ENCODE measurements at places on chromosomes 6 and 20. TPM values are rescaled to one million over a fixed set of nuclear protein-coding genes. Genes with fewer than 3 reads are reported as not detected.

PAK1IP1 gene
- 17.7 TPM for total RNA-seq

MEP1A gene
- total RNA-seq = not detected

DNAH8 gene
- 0.36 TPM for total RNA-seq

SSTR4 gene
- not detected for total RNA-seq

TRIM10 gene
- not detected for total RNA-seq

PRICKLE4 gene
- not detected for total RNA-seq

MACROD2 gene
- total RNA-seq = 4.0 TPM

CSNK2A1 gene
- 82.9 TPM for total RNA-seq

MRPL18 gene
- total RNA-seq = 53.9 TPM

BNIP5 gene
- not detected for total RNA-seq

THBD gene
- 0.36 TPM for total RNA-seq

SNAP25 gene
- total RNA-seq = 1.8 TPM

SPATA25 gene
- 1.2 TPM for total RNA-seq

LGSN gene
- total RNA-seq = not detected

CALHM4 gene
- not detected for total RNA-seq

GRCh38 chr20:14232650-14233049, 104.8 kb downstream of the FLRT3 start:
- H3K27me3 ChIP-seq = no peaks in the 10 kb centered on the region
- DNase-seq = no peak
- no peaks in the 10 kb centered on the region for H3K4me1 ChIP-seq
- no peaks in the 10 kb centered on the region for H3K36me3 ChIP-seq

DNA sequence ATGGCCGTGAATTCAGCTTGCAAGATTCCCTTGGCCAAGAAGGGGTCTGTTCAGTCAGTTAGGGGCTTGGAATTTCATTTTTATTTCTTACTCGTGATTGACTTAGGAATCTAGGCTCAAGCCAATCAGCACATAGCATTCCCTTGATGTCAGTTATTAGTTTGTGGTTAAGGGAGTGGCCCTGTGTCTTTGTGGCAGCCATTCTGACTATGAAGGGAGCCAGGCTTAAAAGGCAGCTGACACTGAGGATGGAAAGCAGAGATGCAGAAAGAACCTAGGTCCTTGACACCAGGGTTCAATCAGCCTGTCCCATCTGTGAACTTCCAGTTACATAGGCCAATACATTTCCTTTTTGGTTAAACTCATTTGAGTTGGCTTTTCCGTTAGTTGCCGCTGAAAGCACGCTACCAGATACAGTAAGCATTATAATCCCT, 48.1 kb downstream of the MCUR1 start:
- H3K4me1 ChIP-seq = peaks cover 36% of the 10 kb centered on the region
- H3K36me3 ChIP-seq = no peaks in the 10 kb centered on the region
- no peak overlapping the region for H3K4me3 ChIP-seq
- H3K27ac ChIP-seq = peak overlapping the region; percentile 46
- peak; percentile 93 for DNase-seq

DNA sequence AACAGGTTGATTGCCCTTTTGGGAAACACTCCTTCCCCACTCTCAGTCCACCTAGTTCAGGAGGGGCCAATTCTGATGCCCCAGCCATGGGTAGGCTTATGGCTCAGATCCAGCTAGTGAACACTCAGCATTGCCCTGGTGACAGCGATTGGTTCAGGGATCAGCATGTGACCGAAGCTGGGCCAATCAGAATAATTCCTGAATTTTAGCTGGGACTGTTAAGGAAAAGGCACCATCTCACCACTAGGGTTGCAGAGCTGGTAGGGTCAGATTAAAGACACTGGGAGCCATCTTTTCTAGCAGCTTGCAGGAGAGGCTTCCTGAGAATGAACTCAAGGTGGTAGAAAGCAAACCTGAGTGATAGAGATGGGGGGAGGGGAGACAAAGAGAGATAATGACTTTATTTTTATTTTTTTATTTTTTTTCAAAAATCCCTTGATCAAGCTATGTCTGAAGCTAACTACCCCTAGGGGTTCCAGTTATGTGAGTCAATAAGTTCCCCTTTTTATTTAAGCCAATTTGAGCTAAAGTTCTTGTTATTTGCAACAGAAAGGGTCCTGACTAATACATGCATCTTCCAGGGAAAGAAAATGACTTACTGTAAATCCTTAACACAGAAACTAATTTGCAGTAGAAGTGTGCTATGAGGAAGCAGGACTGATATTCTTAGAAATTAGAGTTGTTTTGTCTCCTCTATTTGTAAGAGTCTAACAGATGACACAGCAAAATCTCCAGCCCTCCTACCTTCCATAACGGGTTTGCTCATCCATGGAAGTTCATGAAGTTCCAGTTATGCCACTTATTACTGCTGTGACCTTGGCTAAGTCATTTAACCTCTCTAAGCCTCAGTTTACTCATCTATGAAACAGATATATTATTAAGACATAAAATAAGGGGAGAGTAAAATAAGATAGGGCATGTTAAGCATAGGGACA, 44.7 kb downstream of the EYA2 start:
- H3K36me3 ChIP-seq = no peaks in the 10 kb centered on the region
- H3K4me3 ChIP-seq = no peak overlapping the region
- H3K4me1 ChIP-seq = no peaks in the 10 kb centered on the region
- no peaks in the 10 kb centered on the region for H3K27me3 ChIP-seq

DNA sequence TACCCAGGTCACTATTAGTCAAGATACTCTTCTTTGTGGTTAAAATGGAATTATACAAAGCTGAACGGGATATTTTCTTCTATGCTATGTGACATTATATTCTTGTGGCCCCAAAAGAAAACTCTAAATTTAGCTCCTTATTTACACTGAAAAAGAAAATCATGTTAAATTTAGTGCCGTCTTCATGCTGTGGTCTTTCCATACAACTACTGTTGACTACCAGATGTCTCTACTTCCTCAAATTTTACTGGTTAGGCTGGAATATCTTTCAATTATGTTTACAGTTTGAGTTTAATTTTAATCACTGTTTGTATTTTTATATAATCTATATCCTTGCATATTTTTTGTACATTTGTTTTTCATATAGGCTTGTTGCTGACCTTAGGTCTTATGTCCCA, 95.6 kb upstream of the FOXO3 start:
- DNase-seq = no peak
- no peaks in the 10 kb centered on the region for H3K27me3 ChIP-seq
- no peak overlapping the region for H3K4me3 ChIP-seq

- H3K4me3 ChIP-seq = no peak overlapping the region
- no peaks in the 10 kb centered on the region for H3K4me1 ChIP-seq
- peak; percentile 73 for DNase-seq
- H3K27me3 ChIP-seq = no peaks in the 10 kb centered on the region
These were observed 306.2 kb downstream of the TAF4 start for GRCh38 chr20:61759286-61760065.

DNA sequence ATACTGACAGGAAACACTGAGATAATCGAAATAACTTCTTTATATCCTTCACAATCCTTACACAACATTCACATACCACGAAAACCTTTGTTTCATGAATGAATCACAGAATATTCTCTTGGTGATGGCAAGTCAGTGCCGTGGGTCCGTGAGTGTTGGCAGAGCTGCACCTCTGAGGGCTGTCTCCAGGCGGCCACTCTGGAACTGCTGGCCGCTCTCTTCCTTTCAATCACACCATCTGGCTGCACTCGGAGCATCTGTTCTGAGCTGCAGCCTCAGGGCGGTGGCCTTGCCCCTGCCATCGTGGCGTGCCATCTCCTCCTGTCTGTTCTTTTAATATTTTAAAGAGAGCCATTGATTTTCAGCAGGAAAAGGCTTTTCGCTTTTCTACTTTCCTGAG, 129.4 kb upstream of the AFDN start:
- no peak for DNase-seq
- H3K4me3 ChIP-seq = no peak overlapping the region
- H3K36me3 ChIP-seq = no peaks in the 10 kb centered on the region
- H3K27me3 ChIP-seq = no peaks in the 10 kb centered on the region

DNA sequence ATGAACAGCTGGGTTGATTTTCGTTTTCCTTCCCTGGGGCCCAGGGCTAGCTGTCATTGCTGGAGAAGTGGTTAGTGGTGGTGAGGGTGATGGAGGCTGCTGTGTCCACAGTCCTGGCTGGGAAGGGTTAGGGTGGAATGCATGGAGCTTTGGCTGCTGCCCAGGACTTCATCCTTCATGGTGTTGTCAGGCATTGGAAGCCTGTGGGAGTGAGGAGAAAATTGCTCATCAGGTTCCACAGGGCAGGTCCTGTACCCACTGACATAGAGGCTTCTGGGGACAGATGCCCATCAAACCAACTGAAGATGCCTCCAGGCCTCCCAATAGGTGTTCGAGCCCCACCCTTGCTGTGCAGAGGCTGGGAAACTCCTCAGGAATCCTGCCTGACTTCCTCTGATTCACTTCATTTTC, 262.4 kb upstream of the SUPT3H start:
- H3K27ac ChIP-seq = no peak overlapping the region
- DNase-seq = no peak
- no peaks in the 10 kb centered on the region for H3K27me3 ChIP-seq
- peaks cover 14% of the 10 kb centered on the region for H3K4me1 ChIP-seq
- H3K4me3 ChIP-seq = no peak overlapping the region

- H3K4me3 ChIP-seq = no peak overlapping the region
- no peak for DNase-seq
- no peaks in the 10 kb centered on the region for H3K4me1 ChIP-seq
- no peak overlapping the region for H3K27ac ChIP-seq
These were observed 356.9 kb downstream of the CDKAL1 start for GRCh38 chr6:20891161-20891560.

GRCh38 chr20:36582322-36582721, 8.9 kb downstream of the TGIF2 start:
- peaks cover 9% of the 10 kb centered on the region for H3K36me3 ChIP-seq
- no peak overlapping the region for H3K27ac ChIP-seq
- no peak for DNase-seq
- no peaks in the 10 kb centered on the region for H3K27me3 ChIP-seq
- H3K4me1 ChIP-seq = peaks cover 11% of the 10 kb centered on the region

GRCh38 chr6:46186583-46186982, 15.8 kb upstream of the ENPP5 start:
- no peak overlapping the region for H3K27ac ChIP-seq
- peaks cover 6% of the 10 kb centered on the region for H3K27me3 ChIP-seq
- H3K4me3 ChIP-seq = no peak overlapping the region

GRCh38 chr20:29744071-29744470, 1513.4 kb upstream of the DEFB115 start:
- H3K4me1 ChIP-seq = no peaks in the 10 kb centered on the region
- H3K4me3 ChIP-seq = no peak overlapping the region
- no peak overlapping the region for H3K27ac ChIP-seq
- DNase-seq = no peak
- H3K36me3 ChIP-seq = no peaks in the 10 kb centered on the region
- H3K27me3 ChIP-seq = no peaks in the 10 kb centered on the region

DNA sequence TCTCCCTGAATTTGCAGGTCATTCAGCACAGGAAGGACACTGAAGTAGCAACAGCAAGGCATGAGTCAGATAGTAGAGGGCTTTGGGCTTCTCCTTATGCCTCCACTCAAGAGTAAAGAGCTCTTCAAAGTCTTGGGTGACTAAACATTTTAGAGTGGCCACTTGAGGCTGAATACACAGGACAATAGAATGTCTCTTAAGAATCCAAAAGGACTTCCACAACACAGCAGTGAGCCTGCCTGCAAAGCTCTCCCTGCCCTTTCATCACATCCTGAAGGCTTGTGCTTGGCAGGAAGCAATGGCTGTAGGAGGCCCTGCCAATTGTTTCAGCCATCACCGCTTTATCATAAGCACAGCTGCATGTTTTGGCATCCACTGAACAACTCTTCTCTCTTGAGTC, 36.8 kb downstream of the FOXQ1 start:
- no peak overlapping the region for H3K27ac ChIP-seq
- no peak overlapping the region for H3K4me3 ChIP-seq
- no peaks in the 10 kb centered on the region for H3K27me3 ChIP-seq
- no peak for DNase-seq
- no peaks in the 10 kb centered on the region for H3K4me1 ChIP-seq

DNA sequence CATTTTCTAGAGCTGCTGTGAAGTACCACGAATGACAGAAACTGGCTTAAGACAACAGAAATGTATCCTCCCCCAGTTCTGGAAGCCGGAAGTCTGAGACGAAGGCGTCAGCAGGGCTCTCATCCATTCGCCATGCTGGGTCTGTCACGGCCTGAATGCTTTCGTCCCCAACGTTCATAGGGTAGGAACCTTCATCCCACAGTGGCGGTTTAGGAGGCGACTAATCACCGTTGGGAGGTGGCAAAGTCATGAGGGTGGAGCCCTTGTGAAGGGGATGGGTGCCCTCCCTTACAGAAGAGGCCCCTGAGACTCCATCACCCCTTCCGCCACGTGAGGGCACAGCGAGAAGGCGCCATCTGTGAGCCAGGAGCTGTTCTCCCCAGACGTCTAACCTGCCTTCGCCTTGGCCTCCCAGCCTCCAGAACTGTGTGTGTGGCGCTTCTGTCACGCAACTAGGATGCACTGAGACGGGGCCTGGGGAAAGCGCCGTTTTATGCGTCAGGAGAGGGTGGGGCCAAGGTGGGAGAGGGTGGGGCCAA, 250.3 kb downstream of the TTLL2 start:
- H3K27me3 ChIP-seq = no peaks in the 10 kb centered on the region
- no peaks in the 10 kb centered on the region for H3K4me1 ChIP-seq
- no peaks in the 10 kb centered on the region for H3K36me3 ChIP-seq
- H3K4me3 ChIP-seq = no peak overlapping the region
- H3K27ac ChIP-seq = no peak overlapping the region

DNA sequence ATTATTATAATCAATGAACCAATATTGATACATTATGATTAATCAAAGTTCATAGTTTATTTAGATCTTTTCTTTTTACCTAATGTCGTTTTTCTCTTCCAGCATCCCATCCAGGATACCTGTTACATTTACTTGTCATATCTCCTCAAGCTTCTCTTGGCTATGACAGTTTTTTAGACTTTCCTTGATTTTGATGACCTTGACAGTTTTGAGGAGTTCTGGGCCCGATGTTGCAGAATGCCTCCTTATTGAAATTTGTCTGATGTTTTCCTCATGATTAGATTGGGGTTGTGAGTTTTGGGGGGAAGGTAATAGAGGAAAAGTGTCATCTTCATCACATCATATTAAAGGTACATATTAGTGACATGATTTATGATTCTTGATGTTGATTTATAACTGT, 3.8 kb upstream of the SIRPD start:
- H3K27ac ChIP-seq = no peak overlapping the region
- peaks cover 30% of the 10 kb centered on the region for H3K27me3 ChIP-seq
- no peak for DNase-seq
- H3K4me1 ChIP-seq = no peaks in the 10 kb centered on the region
- H3K36me3 ChIP-seq = no peaks in the 10 kb centered on the region

- H3K4me3 ChIP-seq = no peak overlapping the region
- no peaks in the 10 kb centered on the region for H3K27me3 ChIP-seq
- H3K36me3 ChIP-seq = no peaks in the 10 kb centered on the region
- no peak for DNase-seq
- H3K27ac ChIP-seq = no peak overlapping the region
- no peaks in the 10 kb centered on the region for H3K4me1 ChIP-seq
These were observed 280.6 kb downstream of the BTBD3 start for GRCh38 chr20:12198281-12198680.

GRCh38 chr6:92911301-92911700, 508.1 kb downstream of the EPHA7 start:
- no peak overlapping the region for H3K27ac ChIP-seq
- DNase-seq = no peak
- no peaks in the 10 kb centered on the region for H3K4me1 ChIP-seq
- no peaks in the 10 kb centered on the region for H3K27me3 ChIP-seq

- H3K27ac ChIP-seq = no peak overlapping the region
- no peak overlapping the region for H3K4me3 ChIP-seq
- DNase-seq = no peak
- H3K4me1 ChIP-seq = no peaks in the 10 kb centered on the region
- peaks cover 3% of the 10 kb centered on the region for H3K36me3 ChIP-seq
These were observed 12.2 kb upstream of the NOP56 start for GRCh38 chr20:2640260-2640659.

Data from osteoblast (primary cell).